ENCODE measurements at places on chromosomes 1 and 21. TPM values are rescaled to one million over a fixed set of nuclear protein-coding genes. Genes with fewer than 3 reads are reported as not detected.

The WNT2B gene
- total RNA-seq: 0.14 TPM

The LHX8 gene
- 1.2 TPM for total RNA-seq

The SHE gene
- 0.07 TPM for total RNA-seq

The RGS7 gene
- total RNA-seq: not detected

The KRTAP19-3 gene
- total RNA-seq: not detected

The PRDM16 gene
- total RNA-seq: 0.31 TPM

The SHISAL2A gene
- total RNA-seq: 0.27 TPM

The TEX38 gene
- total RNA-seq: not detected

Data from A549 treated with ZK216348 at 1 μM for 4 hours (cell line).